ENCODE measurements at places on chromosomes 4 and X. TPM values are rescaled to one million over a fixed set of nuclear protein-coding genes. Genes with fewer than 3 reads are reported as not detected.

DNA sequence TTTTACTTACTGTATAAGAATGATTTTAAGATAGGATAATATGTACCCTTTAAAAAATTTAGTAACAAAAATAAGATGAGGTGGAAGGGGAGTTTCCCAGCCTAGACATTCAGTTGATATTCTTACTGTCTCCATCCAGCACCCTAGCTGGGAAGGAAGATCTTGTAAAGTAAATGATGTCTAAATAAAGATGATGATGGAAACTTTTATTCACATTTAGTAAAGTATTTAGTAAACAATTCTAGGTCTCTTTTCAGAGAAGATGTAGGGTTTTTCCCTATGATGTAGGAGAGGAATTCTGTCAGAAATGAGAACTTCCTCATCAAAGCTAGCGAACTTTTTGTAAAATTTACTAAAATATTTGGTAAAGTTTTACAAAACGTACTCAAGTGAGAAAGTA is 136.8 kb downstream of the RAPGEF2 start:
- no peak for DNase-seq

GRCh38 chr4:43146198-43146597 is 253.7 kb downstream of the GRXCR1 start:
- no peak for DNase-seq

The AWAT2 gene
- total RNA-seq = not detected

DNA sequence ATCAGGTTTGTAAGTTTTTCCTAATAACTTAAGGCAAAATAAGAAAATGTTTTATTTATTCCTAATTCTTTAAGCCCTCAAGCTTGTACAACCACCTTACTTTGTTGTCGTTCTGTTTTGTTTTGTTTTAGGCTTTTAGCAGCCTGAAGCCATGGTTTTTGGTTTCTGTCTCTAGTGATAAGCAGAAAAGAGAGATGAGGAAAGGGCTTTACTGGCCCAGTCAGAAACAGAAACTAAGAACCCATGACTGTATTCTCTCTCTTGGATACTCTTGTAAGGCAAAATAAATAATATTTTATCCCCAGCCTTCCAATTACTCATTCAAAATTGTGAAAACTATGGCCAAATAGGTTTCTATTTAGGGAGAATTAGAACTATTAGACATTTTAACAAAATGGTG is 29.4 kb downstream of the TBC1D19 start:
- no peak for DNase-seq

GRCh38 chrX:9866633-9867032 is 80.4 kb downstream of the SHROOM2 start:
- no peak for DNase-seq

DNA sequence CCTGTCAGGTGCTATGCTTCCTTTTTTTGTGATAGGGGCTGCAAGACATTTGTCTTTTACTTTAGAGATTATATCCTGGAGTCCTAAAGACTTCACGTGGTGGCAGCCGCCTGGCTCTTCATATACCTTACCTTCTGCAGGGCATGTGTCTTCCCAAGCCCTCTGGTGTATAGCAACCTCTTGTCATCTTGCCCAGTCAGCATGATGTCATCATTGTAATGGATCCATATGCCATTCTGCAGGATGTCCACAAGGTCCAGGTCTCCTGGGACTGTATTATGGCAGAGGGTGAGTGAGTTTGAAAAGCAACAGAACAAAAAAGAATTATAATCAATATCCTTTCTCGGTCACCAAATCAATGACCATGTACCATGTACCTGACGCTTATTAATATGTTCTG is 82.2 kb upstream of the SCOC start:
- DNase-seq = no peak

The MAGEC2 gene
- total RNA-seq = not detected

DNA sequence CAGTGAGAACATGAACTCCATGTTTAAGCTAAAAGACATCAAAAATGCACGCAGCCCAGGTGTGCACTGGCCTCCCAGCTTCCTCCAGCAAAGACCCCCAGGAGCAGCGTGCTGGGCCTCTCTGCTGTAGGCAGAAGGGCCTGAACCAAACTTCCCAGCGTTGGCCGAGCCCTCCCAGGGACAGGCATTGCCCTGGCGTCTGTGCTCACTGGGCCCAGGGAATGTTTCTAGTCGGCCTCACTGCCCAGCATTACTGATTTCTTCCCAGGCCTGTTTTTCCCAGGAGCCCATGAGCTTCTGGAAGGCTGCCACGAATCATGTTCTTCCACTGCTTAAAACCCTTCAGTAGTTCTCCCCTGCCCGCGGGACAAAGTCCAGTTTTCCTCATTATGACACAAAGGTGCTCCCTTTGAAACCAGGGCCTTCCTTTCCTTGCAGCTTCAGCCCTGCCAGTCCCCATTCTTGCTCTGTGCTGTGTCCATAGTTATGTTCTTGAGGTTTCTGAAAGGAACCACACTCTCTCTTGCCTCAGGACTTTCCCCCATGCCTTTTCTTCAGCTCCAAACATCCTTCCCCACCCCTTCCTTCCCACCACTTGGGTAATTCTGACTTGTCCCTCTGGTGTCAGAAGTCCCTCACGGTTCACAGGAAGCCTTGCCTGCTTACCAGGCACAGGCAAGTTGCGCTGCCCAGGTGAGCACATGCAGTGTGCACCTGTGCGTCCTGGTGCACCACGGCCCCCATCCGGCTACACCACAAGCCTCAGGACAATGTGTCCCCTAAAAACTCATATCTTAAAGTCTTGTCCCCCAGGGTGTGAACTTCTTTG is 93.4 kb upstream of the ENPP6 start:
- peak; percentile 85 for DNase-seq

The NHSL2 gene
- total RNA-seq = under 0.01 TPM

The DMD gene
- 4.0 TPM for total RNA-seq

The RHOXF1 gene
- not detected for total RNA-seq

The PRR32 gene
- total RNA-seq = not detected

The NCAPG gene
- total RNA-seq = 1.5 TPM

The GAB3 gene
- total RNA-seq = 0.87 TPM

The FTSJ1 gene
- total RNA-seq = 92.2 TPM

GRCh38 chr4:109040441-109040840 is 262.0 kb downstream of the COL25A1 start:
- DNase-seq = peak; percentile 53

DNA sequence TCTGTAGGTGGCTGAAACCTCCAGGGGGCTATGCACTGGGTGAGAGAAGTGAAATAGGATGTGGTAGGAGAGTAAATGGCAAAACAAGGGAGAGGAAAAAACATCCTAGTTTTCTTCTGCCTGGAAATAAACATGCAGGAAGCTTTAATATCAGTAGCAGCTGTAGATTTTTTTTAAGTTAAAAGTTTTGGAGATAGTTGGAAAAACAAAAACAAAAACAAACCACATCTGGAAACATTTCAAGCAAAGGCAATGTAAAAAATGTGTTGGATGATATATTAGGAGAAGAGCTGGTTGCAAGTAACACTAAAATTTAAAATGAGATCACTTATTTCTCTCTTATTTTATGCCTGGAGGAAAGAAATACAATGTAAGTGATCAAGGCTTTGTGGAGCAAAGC is 388.0 kb downstream of the SPRY1 start:
- DNase-seq = no peak

The ETDA gene
- not detected for total RNA-seq

DNA sequence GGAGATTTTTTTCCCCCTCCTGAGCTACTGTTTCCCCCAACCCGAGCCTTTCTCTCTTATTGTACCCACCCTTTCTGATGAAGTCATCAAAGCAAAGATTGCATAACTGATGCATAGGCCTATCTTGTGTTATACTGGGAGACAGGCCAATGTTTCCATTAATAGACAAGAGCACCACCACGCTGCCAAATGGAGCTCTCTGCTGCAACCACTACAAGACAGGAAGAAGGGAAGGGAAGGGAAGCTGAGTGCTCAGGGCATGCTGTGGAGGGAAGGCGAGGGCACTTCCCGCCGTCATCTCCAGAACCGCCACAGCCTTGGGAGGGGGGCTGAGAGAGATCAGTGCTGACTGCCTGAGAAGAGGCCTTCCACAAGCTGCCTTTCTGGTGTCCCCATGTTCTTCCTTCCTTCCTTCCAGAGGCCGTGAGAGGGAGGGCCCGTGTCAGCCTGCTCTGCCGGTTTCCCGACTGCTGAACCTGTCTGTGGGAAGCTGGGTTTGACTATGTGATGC is 75.0 kb downstream of the MGST2 start:
- DNase-seq = peak; percentile 51

DNA sequence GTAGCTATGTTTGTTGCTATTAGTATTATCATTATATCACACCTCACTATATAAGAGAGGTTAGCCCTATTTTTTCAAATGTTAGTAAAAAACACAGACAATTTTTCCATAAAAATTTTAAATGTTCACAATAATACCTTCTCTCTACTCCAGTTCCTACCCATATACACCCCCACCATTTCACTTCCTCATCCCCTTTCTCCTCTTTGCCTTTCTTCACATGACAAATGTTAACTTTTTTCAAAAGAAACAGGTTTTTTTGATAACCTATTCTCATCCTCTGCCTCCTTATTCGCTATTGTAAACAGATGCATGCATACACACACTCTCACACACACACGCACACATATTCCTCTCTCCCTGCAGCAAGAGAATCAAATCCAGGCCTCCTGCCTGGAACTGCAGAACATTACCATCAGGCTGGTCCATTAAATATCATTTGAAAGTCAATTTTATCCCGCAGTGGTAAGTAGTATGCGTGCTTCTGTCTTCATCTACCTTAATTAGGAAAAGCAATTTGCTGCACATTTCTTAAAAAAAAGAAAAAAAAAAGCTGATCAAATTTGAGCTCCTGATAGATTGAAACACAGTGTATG is 55.5 kb downstream of the MID1IP1 start:
- DNase-seq = no peak

The SPARCL1 gene
- 1.7 TPM for total RNA-seq

The HTN3 gene
- total RNA-seq = not detected

DNA sequence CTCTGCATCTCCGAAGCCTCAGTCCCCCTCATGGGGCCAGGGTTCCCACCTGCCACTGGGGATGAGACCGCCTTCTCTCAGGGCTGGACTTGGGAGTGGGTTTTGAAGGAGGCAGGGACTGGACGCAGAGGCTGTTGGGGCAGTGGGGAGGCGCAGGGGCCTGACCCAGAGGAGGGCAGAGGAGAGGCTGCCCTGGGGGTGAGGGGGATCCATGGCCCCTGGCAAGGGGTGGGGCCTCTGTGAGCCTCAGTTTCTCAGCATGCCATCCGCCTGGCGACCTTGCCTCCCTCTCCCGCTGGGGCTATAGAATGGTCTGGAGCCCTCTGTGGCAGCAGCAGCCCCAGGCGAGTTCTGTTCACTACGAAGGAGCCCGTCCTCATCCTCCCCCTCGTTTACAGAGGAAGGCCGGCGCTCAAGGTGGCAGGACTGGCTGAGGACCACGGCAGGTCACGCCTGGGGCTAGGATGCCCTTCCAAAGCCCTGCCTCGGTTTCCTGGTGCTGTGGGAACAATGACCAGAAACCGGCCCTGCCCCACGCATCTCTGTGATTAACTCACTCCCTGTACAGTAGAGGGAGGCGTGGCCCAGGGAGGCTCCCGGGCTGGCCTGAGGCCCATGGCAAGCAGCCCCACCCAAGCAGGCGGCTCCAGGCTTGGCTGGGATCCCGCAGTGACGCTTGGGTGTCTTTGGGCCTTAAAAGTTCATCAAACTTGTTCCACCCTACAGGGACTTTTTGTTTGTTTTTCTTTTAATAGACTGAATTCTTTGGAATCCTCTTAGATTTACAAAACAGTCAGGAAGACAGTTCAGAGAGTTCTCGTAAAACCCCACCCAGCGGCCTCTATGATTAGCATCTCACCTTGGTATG is 16.0 kb upstream of the SH3TC1 start:
- DNase-seq = peak; percentile 64

DNA sequence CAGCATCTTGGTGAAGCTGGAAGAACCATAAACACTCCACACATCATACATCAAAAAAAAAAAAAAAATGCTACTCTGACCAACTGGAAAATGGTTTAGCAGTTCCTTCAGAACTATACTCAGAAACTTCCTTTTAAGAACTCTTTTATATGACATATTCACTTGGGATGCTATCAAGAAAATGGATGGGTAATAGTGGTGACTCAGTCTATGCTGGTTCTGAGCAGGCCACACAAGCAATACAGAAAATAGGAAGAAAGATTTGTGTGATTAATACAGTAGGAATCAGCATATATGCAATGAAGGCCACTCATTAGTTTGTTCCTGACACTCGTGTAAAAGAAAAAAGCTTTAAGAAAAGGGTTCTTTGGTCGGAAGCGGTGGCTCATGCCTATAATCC is 123.5 kb upstream of the FAT4 start:
- no peak for DNase-seq

The HPGDS gene
- not detected for total RNA-seq

- no peak for DNase-seq
Measured at GRCh38 chrX:46989548-46989947, 77.3 kb downstream of the JADE3 start.

The GAGE12H gene
- total RNA-seq = not detected

DNA sequence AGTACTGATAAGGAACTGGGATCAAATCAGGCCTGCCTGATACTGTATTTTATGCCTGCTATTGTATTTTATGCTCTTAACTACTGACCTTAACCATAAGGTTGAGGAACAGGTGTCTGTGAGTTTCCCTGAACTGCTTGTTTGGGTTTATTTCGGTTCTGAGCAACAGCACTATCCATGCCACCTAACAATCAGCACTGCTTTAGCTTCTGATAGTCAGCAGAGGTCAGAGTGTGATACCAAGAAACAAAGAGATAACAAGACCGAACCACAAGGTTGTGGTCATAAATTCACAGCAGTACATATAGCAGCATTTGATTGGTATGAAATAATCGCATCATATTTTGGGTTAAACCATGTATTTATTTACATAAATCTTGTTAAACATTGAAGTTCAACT is 362.2 kb downstream of the FGF13 start:
- DNase-seq = no peak

DNA sequence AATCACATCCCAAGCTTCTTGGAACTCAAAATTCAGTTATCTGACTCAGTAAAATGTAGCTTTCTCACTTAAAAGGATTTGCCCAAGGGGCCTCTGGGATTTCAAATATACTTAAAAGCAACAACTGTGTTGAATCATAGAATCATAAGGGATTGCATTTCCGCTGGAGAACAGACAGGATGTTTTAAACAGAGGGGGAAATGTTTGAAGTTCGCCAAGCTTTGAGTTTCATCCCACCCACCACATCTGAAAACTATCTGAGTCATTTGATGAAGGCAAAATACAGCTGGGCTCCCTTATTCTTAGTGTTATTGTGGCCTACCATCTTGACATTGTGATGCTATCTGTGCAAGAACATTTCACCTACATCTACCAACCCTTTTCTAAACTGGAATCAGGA is 73.5 kb downstream of the PPP1R2C start:
- DNase-seq = no peak

The TLR6 gene
- 2.8 TPM for total RNA-seq

DNA sequence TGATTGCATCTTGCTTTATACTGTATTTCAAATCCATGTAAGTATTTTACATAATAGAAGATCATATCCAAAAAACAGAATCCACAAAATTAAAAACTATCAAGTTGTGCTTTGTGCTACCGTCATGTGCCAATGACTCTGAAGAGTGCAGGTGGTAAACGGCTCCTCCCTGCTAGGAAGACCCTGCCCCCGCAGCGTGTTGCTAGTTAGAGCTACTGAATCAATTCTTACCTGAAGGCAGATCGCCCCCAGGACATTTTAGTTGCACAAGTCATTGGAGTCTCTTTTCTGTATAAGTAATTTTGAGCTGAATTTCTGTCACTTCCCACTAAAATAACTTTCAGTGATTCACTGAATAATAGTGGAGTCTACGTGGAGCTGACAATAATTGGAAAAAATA is 599.5 kb upstream of the ZFP42 start:
- no peak for DNase-seq
